ENCODE measurements at places on chromosomes 3 and 15.

DNA sequence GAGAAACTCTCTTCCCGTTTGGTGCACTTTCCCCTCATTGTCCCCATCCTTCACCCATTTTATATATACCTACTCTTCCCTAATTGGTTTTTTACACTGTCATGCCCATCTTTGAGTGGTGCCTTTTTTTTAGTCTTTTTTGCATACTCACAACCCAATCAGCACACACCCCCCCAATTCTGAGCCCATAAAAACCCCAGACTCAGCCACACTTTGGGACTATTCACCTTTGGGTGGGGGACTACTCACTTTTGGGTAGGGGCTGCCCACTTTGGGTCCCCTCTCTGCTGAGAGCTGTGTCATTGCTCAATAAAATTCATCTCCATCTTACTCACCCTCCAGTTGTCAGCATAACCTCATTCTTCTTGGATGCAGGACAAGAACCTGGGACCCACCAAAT lies 30.1 kb upstream of the MTMR14 start:
- H3K27me3 ChIP-seq = no peaks in the 10 kb centered on the region
- no peak for DNase-seq
- H3K27ac ChIP-seq = no peak overlapping the region
- H3K4me3 ChIP-seq = no peak overlapping the region
- no peaks in the 10 kb centered on the region for H3K4me1 ChIP-seq

DNA sequence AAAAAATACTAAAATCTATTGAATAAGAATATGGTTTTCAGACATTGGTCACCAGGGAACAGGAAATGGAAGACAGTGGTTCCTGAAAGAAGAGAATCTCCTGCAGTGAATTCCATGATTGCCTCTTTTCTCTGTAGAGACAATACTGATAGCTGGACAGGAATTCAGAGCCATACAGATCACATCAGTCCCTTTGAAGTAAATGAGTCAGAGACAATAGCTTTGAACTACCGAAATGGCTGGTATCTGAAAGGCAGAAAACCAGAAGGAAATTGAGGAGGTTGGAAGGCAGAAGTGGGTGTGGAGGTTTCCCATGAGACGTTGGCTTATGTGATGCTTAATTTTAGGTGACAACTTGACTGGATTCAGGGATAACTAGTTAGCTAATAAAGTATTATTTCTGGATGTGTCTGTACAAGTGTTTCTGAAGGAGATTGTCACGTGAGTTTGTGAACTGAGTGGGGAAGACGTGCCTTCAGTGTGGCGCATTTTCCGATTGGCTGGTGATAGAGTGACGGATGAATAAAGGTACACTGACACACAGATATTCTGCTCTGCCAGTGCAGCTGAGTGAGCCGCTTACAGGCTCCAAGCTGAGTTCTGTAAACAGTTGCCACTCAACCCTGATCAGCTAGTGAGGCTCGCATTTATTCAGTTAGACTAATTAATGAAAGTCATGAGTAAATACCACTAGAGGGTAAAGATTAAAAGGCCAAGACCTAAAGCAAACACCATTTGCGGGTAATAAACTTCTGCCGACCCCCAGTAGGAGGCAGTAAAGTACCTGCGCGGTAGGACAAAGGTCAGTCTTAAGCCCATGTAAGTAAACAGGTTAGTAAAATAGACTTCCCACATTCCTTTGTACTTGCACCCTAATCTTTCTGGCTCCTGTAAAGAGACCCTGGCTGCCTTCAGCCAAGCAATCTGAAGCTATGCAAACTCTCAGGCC lies 1298.6 kb downstream of the SI start:
- H3K36me3 ChIP-seq = no peaks in the 10 kb centered on the region
- no peak overlapping the region for H3K4me3 ChIP-seq
- no peaks in the 10 kb centered on the region for H3K27me3 ChIP-seq
- H3K4me1 ChIP-seq = no peaks in the 10 kb centered on the region

DNA sequence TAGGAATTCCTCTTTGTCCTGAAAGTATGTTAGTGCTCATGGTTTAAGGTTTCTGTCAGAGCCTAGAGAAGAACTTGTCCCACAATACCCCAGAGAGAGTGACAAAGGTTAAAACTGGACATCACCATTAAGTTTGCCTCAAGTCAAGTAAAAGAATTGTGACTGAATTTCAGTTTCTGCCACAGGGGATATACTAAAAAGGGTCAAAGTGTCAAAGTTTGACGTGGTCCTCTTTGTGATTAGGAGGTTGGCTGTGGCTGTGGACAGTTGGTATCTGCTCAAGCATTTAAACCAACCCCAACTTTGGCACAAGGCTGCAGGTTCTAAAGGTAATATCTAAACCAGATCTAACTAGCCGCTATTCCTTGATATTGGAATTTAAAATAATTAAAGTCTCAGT lies 26.1 kb downstream of the FMN1 start:
- DNase-seq = no peak
- no peak overlapping the region for H3K27ac ChIP-seq

- no peak overlapping the region for H3K27ac ChIP-seq
- H3K27me3 ChIP-seq = no peaks in the 10 kb centered on the region
These were observed 11.2 kb upstream of the MST1R start for GRCh38 chr3:49914906-49915305.

- H3K4me3 ChIP-seq = no peak overlapping the region
- H3K27me3 ChIP-seq = no peaks in the 10 kb centered on the region
- peaks cover 6% of the 10 kb centered on the region for H3K4me1 ChIP-seq
- H3K27ac ChIP-seq = no peak overlapping the region
- DNase-seq = no peak
- no peaks in the 10 kb centered on the region for H3K36me3 ChIP-seq
These were observed 367.2 kb upstream of the AGTR1 start for GRCh38 chr3:148330542-148330941.

GRCh38 chr3:36373666-36374065 lies 6.6 kb upstream of the STAC start:
- H3K36me3 ChIP-seq = no peaks in the 10 kb centered on the region
- H3K4me3 ChIP-seq = no peak overlapping the region
- H3K4me1 ChIP-seq = peaks cover 25% of the 10 kb centered on the region
- peak; percentile 72 for DNase-seq
- no peaks in the 10 kb centered on the region for H3K27me3 ChIP-seq

DNA sequence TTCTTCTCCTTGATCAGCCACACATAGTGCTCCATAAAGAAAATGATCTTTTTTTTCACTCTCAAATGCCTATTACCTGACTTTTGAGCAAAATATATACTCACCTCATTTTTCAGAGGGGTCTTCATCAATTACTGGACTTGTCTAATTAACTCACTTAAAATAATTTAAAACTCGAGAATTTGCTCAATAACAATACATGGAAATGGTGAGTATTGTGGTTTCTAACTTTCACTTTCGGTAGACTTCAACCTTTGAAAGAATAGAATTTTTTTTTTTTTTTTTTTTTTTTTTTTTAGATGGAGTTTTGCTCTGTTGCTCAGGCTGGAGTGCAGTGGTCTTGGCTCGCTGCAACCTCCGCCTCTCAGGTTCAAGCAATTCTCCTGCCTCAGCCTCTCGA lies 17.7 kb upstream of the EPHB1 start:
- no peak overlapping the region for H3K4me3 ChIP-seq
- H3K27ac ChIP-seq = no peak overlapping the region
- DNase-seq = no peak
- H3K27me3 ChIP-seq = no peaks in the 10 kb centered on the region

DNA sequence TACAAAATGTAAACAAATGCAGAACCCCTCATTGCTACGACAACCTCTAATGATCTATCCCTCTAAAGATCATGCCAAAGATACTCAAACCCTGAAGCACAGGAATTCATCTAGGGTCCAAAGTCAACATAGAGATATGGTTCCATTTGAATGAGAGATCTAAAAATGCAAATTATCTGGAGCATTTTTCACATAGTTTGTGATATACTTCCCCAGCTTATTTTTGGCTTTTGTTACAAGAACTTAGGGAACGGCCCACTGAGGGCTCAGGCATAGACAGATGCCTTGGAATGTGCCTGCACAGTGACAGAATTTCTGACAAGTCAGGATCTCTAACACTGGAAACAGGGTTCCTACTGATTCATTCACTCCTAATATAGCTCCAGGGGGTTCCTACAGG lies 258.9 kb upstream of the THBS1 start:
- peak; percentile 62 for DNase-seq
- peaks cover 4% of the 10 kb centered on the region for H3K4me1 ChIP-seq
- no peaks in the 10 kb centered on the region for H3K36me3 ChIP-seq
- H3K27ac ChIP-seq = no peak overlapping the region
- no peak overlapping the region for H3K4me3 ChIP-seq
- H3K27me3 ChIP-seq = no peaks in the 10 kb centered on the region

- peak overlapping the region; percentile 66 for H3K27ac ChIP-seq
- DNase-seq = peak; percentile 64
- H3K27me3 ChIP-seq = no peaks in the 10 kb centered on the region
- H3K4me3 ChIP-seq = no peak overlapping the region
- peaks cover 3% of the 10 kb centered on the region for H3K4me1 ChIP-seq
These were observed 192.6 kb upstream of the RARB start for GRCh38 chr3:25235466-25235865.

GRCh38 chr3:5255404-5256344 lies 68.2 kb downstream of the EDEM1 start:
- H3K27ac ChIP-seq = no peak overlapping the region
- H3K36me3 ChIP-seq = no peaks in the 10 kb centered on the region
- no peak overlapping the region for H3K4me3 ChIP-seq
- DNase-seq = no peak
- peaks cover 3% of the 10 kb centered on the region for H3K27me3 ChIP-seq

DNA sequence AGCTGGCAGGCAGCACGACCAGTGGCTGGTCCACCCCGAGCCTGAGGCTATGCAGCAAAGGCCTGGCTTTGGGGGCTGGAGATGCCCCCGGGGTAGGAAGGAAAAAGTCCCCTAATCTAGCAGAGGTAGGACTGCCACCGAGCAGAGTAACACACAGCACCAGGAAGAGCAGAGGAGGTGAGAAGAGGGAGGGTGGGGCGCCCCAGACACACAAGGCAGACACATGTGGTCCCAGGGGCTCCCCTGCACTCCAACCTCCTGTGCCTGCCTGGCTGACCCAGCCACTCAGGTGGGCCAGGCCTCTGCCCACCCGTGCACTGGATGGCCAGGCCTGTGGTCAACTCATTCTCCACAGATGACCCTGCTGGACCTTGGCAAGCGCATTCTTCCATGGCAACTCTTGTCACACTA lies 112.4 kb downstream of the ADCY5 start:
- H3K27me3 ChIP-seq = peaks cover 29% of the 10 kb centered on the region
- H3K4me1 ChIP-seq = no peaks in the 10 kb centered on the region

DNA sequence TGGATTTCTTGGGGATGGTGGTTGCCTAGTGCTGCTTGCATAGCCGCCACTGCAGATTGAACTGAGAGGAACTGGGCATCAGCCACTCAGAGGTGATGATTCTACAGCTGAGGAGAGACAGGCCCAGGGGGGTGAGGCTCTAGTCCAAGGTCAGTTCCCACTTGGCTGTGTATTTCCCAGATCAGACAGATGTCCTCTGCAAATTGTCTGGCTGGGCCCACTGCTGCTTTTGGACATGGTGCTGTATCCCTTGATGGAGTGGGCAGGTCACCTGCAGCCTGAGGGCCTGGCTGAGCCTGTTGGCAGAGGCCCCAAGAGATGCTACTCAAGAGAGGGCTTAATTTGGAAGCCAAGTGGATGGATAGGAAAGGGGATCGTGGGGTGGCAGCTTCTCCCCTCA lies 124.5 kb upstream of the CTDSPL start:
- H3K36me3 ChIP-seq = no peaks in the 10 kb centered on the region
- H3K27me3 ChIP-seq = peaks cover 10% of the 10 kb centered on the region
- no peak for DNase-seq
- H3K4me3 ChIP-seq = no peak overlapping the region
- no peak overlapping the region for H3K27ac ChIP-seq
- no peaks in the 10 kb centered on the region for H3K4me1 ChIP-seq

Data from astrocyte (in vitro differentiated cells and primary cell).